ENCODE measurements at places on chromosomes 5 and 9.

GRCh38 chr9:74577956-74578355 is 80.8 kb downstream of the RORB start:
- peak; percentile 5 for DNase-seq

DNA sequence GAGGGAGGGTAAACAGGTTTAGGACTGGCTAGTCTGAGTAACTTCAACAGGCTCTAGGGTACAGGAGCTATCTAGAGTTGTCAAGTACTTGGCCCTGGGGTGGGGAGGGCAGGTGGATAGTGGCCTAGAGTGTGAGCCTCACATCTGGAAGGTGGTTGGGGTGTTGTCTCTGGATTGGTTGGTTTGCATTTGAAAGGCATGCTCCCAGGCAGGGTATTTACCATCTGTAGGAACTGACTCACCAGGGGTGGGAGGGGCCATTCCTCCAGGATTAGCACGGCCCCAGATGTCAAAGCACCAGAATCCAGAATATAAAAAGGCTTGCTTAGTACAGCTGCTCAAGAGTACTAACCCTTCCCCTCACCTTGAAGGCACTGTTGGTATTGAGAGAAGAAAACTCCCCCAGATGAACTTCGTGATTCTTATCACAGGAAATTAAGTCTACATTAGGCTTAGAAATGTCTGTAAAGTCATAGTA is 193.3 kb downstream of the NTRK2 start:
- DNase-seq: peak; percentile 26

DNA sequence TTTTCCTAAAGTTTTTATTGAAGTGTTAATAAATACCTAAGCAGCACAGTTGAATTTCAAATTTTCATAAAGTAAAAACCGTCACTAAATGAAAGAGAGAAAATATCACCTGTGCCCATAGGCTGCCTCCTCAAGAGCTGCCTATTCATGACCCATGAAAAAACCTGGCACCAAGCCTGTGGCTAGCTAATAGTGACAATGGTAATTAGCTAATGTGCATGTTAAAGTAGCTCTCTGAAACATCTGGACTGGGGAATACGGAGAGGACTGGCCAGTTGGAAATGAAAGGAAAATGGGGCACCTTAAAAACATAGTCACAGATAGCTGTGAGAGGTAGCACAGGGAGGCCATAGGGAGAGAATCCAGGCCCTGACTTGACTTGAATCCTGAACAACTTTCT is 5.4 kb upstream of the GNE start:
- DNase-seq: no peak

- DNase-seq: no peak
These were observed 21.5 kb upstream of the SEMA4D start for GRCh38 chr9:89519366-89519805.

GRCh38 chr5:177496070-177496726 is 1.2 kb downstream of the PDLIM7 start:
- DNase-seq: peak; percentile 65

DNA sequence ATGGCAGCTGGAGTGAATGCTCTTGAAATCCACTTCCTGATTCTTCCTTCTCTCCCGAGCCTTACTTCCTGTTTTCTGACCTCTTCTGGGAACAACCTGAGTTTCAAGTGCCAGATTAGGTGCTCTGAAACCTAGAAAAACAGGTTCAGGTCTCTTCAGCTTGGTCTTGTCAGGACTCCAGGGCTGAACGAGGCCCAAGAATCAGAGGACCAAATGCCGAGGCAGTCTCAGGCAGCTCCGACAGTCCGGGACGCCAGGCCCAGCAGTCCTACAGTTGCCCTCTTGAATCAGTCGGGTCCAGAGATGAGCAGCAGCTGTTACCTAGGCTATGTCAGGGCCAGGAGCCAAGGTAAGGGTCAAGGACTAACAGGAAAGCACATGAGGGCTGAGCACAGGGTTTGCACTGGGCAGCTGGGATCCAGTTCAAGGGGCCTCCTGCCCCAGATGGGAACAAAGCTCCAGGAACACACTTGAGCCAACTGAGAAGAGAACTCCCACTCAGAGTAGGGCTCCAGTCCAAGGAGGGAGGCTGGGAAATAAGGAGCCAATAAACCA is 38.3 kb upstream of the ADRA1B start:
- DNase-seq: no peak

DNA sequence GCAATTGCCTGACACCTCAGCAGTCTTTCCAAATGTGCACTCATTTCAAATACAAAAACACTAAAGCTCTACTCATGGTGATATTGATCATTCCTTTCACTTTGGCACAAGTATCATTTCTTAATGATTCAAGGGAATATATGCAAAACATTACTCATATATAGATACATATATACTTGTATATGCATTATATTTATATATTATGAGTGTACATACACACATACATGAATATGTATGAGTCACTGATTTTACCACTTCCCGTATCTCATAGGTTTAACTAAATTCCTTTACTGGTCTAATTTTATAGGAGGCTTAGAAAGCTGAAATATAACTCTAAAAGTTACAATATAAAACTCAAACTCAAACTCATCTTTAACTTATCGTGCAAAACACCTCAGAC is 156.5 kb downstream of the CDH9 start:
- no peak for DNase-seq

- DNase-seq: no peak
These were observed 545.3 kb downstream of the TAF11L14 start for GRCh38 chr5:18179579-18179978.

GRCh38 chr5:41748631-41749030 is 121.6 kb downstream of the OXCT1 start:
- no peak for DNase-seq

- DNase-seq: no peak
These were observed 224.5 kb downstream of the GADD45G start for GRCh38 chr9:89829346-89829745.

- DNase-seq: no peak
These were observed 11.5 kb downstream of the CXXC5 start for GRCh38 chr5:139659695-139660101.

DNA sequence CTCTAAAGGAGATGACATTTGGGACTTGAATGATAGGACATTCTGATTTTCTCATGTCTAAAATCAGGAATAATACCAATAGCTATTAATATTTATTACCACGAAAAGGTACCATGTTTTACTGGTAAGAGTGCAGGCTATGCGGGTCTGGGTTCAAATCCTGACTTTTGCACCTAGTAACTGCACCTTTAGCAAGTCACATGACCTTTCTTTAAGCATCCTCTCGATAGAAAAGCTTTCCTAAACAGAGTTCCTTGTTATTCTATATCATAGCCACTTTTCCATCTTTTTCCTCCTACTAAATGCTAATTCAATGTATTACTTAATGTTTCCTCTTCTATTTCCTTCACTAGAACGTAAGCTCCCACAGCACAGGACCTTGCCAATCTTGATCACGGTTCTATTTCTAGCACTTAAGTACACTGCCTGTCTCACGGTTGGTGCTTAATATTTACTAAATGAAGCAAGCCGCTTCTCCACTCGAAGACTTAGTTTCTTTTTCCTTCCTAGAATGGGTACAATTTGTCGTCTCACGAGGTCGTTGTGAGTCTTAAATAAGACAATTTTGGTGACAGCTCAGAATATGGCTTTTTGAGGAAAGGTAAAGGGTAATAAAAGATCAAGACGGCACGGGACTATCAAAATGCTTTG is 816 bp downstream of the RBM18 start:
- peak; percentile 14 for DNase-seq

- DNase-seq: no peak
These were observed 30.0 kb downstream of the TRIM32 start for GRCh38 chr9:116717150-116717549.

GRCh38 chr9:112271466-112272098 is 61.8 kb downstream of the PTBP3 start:
- DNase-seq: no peak

- no peak for DNase-seq
These were observed 25.8 kb upstream of the LECT2 start for GRCh38 chr5:135980620-135981019.

DNA sequence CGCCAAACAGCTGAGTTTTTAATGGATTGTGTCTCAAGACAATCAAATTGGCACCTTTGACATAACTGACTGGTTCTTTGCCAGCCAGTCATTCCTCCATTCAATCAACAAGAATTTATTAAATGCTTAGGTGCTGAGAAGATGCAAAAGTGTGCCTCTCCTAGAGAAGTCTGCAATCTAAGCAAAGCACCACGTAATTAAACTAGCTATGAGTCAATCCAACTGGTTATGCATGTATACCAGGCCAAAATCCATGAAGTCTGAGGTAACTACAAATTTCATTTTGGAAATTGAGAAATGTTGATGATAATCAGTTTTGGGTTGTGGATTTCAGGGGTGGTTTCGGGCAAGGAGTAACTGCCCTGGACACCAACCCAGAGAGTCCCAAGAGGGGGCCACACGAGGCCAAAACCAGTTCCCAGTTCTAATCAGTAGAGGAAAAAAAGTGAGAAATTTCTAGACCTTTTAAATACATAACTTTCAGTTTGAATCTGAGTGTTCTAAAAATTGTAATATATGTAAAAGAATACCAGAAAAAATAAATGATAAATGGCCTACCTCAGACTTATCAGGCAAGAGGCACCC is 92.6 kb downstream of the EFNA5 start:
- no peak for DNase-seq

- DNase-seq: peak; percentile 31
These were observed 107.1 kb downstream of the OXCT1 start for GRCh38 chr5:41763081-41763480.

GRCh38 chr5:37720550-37720952 is 119.3 kb downstream of the GDNF start:
- no peak for DNase-seq

GRCh38 chr5:52013523-52013922 is 630.3 kb downstream of the ISL1 start:
- DNase-seq: no peak

- DNase-seq: no peak
These were observed 27.1 kb downstream of the KCNMB1 start for GRCh38 chr5:170362102-170362501.

GRCh38 chr5:16595881-16596580 is 20.8 kb downstream of the RETREG1 start:
- no peak for DNase-seq

- no peak for DNase-seq
These were observed 313.9 kb upstream of the TLE4 start for GRCh38 chr9:79257790-79258351.

- DNase-seq: peak; percentile 51
These were observed 135.2 kb downstream of the AOPEP start for GRCh38 chr9:94861589-94862272.

DNA sequence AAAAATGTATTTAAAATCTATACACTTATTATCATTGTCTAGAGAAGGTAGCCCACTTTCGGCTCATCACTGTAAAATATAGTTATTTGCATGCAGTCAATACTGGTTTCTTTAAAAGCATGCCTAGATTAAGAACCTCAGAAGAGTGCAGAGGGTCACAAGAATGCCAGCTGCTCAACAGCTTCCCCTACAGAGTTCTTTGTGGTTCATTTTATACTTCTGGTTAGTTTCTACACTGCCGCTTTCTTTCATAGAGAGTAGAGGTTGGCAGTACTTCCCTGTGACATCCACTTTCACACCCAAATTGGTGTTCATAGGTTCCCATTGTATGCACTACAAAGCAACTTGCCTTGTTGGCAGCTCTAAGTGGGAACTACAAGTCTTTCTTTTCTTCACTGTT is 137.3 kb downstream of the KIAA0825 start:
- DNase-seq: no peak

DNA sequence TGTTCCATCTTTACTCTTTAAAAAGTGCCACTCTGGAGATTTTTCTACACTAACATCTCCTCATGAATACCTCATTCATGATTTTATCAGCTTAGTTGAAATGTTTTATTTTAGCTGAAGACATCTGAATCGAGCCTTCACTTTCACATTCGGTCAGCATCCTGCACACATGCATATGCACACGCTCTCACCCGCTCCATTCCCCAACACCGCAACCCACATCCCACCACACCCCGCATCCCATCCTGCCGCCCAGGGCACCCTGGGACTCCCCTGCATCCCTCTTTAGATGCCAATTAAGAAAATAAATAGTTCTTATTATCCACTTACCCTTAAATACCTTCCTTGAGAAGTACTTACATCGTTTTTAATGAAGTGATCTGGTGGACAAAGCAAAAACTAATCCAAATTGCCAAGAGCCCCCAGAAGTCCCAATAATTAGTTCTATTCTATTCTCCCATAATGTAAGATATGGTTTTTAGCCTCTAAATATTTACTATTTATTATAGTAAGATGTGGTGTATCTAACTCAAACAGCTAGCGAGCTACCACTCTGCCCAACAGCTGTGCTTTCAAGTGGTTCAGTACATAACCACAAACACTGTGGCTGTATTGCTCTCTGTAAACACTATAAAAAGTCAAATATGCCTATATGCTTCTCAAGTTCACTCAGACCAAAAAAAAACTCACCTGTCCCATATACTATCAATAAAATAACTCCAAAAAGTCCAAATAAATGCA is 38.2 kb downstream of the GZMK start:
- no peak for DNase-seq

GRCh38 chr5:73338256-73339050 is 110.1 kb downstream of the FOXD1 start:
- peak; percentile 59 for DNase-seq

- no peak for DNase-seq
These were observed 108.2 kb downstream of the HTR1A start for GRCh38 chr5:63854076-63854475.

DNA sequence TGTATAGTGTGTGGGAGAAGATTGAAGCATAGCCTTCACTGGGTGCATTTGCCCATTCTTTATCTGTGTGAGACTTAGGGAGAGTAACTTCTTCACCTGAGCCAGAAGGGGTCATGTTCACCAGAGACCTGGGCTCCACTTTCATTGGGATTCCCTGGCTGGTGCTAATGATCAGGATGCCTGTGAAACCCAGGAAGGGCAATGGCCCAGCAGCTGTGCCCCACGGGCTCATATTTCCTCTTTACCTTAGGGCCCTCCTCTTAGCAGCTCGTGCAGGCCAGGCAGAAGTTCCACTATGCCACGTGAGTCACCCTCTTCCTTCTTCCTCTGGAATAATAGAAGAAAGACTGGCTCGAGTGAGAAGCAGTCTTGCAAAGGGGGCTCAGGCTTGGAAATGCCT is 5.0 kb downstream of the PPARGC1B start:
- DNase-seq: no peak

GRCh38 chr9:88342246-88342645 is 46.0 kb upstream of the SPIN1 start:
- DNase-seq: no peak

DNA sequence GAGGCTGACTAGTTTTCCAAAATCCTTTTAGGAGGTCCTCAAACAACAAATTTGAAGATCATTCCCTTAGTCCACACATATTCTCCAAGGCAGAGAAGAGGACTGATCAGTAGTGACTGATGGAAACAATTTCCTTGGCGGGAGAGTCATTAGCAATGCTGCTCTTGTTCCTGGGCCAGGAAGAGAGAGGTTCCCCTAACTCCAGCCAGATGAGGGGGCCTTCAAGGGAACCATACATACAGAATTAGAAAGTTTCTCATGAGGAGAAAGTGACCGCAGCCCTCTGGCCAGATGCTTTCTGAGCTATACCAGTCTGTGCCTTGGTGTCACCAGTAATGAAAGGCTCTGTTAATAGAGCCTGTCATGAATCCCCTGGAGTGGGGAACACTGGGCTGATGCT is 539.4 kb downstream of the BNC2 start:
- no peak for DNase-seq

GRCh38 chr9:29514862-29515261 is 1941.6 kb upstream of the C9orf72 start:
- DNase-seq: no peak

Data from AG08396 (cell line).